ENCODE measurements at places on chromosomes 1 and 21.

DNA sequence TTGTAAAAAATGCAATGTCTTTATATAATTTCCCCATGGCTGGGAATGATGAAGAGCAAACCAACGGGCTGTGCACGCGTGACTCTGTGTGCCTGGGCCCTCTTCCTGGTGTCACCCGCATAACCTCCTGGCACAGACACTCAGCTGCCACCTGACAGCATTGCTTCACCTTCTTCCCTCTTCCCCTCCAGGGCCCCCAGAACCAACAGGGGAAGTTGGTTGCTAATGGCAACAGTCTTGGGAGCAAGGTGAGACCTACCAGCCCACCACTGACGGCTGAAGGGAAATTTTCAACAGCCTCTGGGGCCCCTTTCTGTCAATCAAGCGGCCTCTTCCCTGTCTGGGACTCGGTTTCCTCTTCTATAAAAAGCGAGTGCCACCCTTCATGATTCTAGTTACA, 33.2 kb downstream of the SSBP3 start:
- DNase-seq = no peak

DNA sequence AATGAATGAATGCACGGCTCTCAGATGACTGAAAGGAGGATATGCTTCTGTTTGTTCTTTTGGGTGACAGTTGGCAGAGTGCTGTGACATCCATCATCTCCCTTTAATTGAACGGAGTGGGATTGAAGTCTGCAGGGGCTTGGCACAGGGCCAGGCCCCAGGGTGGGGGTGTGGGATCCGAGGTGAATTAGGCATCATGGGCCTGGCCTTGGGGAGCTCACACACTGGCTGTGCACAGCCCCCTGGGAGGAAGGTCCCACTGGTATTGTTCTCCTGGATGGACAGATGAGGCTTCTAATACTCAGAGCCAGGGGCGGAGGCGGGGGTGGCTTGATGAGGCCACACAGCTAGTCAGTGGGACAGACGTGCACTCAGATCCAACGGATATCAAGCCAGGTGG, 19.3 kb downstream of the EPHB2 start:
- no peak for DNase-seq

DNA sequence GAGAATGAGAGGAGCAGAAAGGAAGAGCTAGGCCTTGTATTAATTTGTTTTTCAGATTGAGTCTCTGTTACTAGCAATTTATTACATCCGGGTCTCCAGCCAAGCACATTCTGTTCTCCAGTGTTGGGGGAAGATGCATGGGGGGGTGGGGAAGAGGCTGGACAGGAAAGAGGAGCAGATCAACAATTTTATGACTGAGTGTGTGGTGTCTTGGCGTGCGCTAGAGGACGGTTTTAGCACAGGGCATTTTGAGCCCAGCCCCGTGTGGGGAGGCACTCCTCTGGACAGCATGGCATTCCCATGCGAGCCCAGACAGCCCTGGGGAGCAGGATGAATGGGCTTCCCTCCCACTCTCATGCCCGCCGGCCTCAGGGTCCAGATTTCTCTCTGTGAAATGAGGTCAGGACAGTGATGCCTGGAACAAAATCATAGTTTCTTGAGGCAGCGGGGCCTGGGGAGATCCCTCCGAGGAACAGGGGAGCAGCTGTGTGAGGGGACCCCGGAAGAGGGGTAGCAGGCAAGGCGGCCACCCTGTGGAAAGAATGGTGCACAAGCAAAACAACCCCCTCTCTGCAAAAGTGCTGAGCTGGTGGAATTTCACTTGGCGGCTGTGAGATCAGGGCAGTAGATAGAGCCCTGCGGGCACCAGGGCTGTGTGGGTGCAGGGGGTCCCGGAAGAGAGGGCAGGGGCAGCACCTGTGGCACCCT, 16.3 kb downstream of the SOX13 start:
- DNase-seq = no peak

DNA sequence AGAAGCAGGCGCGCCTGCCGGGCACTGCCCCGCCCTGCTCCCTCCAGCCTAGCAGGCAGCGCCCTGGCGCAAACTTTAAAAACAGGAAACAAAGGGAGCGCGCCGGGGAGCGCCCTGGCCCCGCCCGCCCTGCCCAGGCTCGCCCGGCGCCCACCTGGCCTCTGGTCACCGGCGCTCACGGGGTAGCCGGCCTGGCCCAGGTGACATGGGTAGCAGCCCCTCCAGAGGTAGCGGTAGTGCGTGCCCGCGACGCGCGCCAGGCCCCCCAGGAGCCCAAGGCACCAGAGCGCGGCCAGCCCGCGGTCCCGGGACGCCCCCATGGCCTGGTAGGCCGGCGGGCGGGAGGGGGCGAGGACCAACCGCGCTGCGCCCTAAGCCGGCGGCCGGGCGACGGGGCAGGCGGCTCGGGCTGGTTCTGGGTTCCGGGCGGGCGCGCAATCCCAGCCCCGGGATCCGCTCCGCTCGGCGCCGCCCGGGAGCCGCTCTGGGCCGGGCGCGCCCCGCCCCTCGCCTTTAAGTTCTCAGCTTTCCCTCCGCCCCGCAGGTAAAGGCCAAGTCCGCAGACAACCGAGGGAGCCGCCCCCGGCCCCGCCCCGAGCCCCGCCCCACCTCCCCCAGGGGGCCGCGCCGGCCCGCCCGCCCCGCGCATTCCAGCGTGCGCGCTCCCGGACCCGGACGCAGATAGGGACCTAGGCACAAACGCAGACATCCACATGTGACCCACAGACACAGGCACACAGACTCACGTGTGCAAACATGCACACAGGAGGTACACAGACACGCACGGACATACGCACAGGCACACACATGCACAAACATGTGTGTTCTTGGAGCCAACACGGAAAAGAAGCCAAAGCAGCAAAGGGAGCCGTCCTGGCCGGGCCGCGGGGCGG, 76.7 kb downstream of the ARHGEF16 start:
- peak; percentile 72 for DNase-seq

GRCh38 chr1:91697416-91697815, 188.5 kb downstream of the TGFBR3 start:
- peak; percentile 73 for DNase-seq

- DNase-seq = no peak
Observed at GRCh38 chr1:21944733-21945073, 7.6 kb upstream of the HSPG2 start.

- DNase-seq = no peak
Observed at GRCh38 chr1:198747127-198747526, 108.3 kb downstream of the PTPRC start.

DNA sequence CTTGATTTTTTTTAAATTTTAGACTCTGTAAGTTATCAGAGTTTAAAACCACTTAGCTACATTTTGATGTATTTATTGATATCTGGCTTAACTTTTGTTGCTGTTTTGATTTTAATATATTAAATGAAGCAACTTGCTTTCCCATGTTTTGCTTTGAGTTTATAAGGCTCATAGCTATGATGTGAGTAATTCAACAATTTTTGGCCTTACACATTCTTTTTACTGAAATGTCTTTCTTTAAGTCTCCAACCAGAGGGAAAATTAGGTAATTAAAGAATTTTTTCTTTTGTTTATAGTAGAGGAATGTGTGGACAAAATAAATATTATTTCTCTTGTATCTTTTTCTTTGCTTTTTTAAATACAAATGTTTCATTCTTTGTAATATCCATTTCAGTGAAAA, 258.3 kb upstream of the ADAMTS5 start:
- DNase-seq = no peak

- no peak for DNase-seq
Observed at GRCh38 chr1:196306421-196306820, 301.8 kb downstream of the KCNT2 start.

- no peak for DNase-seq
Observed at GRCh38 chr1:55870106-55870505, 654.9 kb upstream of the USP24 start.

DNA sequence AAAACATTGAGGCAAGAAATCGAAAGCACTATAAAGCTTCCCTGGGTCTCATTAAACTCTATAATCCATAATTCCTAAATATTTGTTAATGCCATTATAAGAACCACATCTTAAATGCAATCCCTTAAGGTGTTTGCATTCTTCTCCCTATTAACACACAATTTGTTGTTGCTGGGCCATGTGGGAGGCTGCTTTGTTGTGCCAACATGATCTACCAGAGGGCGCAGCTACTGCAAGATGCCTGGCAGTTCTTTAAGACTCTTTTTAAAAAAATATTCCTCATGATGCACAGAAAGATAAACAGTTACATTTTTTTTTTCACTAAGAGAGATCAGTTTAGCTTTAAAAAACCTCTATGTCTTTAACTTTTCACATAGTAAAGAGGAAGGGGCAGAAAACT, 39.0 kb upstream of the BCAS2 start:
- no peak for DNase-seq

DNA sequence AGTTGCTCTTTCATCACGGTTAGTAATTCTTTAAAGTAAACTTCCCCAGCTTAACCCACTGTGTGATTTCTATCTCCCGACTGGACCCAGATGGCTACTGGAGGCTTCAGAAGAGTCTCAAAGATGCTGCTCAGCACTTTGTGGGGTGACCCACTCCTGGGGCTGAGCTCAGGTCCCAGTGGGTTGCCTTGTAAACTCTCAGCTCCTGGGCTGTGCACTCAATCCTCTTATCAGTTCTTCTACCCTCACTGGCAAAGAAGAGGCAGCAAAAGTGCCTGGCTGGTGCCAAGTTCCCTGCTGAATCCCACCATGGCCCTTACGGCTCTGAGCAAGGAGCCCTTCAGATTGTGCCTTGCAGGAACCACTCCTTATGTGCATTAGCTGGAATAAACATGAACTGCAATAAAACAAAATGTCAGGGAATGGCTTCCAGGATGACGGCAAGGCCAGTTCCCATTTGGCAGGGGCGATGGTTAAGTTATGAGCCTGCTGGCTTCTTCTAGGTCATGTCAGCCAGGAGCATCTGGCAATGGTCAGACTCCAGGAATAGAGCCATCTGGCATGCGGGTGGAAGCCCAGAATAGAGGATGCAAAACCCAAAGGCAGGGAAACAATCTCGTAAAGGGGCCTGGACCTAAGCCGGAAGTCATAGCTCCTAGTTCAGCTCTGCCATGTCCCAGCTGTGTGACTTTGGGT, 6.8 kb downstream of the MYOC start:
- DNase-seq = no peak

GRCh38 chr1:89085781-89086180, 20.8 kb upstream of the GBP1 start:
- DNase-seq = peak; percentile 51

DNA sequence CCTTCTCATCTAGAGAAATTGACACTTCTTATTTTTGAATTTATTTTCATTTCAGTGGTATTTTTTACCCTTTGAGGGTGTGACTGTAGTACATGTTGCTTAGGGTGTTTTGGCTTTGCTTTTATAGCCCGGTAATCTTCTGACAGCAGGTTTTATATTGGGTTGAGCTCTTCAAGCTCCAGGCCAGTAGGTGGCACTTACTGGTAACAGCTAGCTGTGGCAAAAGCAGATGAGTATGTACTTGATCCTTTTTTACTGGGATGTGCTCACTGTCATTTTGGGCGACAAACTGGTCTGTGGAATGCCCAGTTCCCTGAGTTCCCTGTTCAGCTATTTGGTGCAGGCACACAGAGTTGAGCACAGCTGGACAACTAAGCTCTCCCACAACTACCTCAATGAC, 916.2 kb upstream of the B3GALT2 start:
- DNase-seq = no peak

DNA sequence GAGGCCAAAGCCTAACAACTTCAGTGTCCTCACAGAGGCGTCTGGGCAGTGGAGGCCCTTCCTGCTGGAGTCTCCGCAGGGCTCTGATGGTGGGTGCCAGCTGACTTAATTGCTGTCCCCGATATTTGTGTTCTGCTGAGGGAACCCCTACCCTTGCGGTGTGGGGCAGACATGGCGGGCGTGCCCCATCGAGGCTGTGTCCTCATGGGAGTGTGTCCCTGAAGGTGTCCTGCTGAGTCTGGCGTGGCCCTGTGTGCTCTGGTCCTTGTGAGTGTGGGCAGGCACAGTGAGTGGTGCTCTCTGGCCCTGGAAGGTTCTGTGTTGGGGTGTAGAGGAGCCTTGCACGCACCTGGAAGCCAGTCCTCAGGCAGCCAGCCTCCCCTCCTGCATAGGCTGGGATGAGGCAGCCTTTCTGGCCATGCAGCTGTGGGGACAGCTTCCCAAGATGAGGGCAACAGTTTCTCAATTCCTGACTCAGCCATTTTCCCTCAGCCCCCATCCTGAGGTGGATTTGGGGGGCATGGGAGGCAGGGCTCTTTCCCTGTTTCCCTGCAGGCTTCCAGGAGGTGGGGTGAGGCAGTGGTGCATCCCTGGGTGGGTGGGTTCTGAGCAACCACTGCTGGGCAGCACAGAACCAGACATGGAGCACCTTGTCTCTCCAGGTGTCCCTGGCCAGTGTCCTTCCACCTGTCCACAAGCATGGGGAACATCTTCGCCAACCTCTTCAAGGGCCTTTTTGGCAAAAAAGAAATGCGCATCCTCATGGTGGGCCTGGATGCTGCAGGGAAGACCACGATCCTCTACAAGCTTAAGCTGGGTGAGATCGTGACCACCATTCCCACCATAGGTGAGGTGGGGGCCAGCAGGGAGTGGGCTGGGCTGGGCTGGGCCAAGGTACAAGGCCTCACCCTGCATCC, 6.5 kb downstream of the C1orf35 start:
- DNase-seq = no peak

- no peak for DNase-seq
Observed at GRCh38 chr1:244414543-244414942, 37.2 kb downstream of the ADSS2 start.

DNA sequence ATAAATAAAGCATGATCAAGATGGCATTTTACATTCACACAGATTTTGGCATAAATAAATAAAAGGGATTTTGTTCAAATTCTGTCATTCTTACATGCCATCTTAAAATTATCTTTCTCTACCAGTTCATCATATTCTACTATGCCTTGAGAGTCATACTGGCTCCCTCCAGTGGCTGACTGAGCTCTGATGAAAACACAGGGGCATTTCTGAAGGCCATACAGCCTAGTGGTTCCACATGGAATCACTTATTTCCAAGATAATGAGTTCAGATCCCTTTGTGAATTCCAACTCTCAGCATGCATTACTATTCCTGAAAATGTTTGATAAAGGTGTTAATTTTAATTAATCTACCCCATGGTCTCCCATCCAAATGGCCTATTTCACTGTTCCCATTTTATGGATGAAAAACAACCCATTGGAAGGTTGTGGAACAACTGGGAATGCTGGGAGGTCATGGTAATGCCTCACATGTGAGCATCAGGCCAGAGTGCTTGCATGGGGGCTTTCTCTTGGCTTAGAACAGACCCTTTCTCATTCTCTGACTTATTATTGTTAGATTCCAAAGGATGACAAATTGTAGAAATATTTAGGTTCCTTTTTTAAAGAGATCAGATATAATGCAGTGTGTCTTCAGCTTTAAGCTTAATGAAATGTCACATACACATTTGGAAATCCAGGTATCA, 622.4 kb upstream of the PKN2 start:
- no peak for DNase-seq

- DNase-seq = no peak
Observed at GRCh38 chr1:13792419-13792818, 92.4 kb downstream of the PRDM2 start.

- DNase-seq = no peak
Observed at GRCh38 chr1:41109310-41110197, 88.0 kb upstream of the SLFNL1 start.

DNA sequence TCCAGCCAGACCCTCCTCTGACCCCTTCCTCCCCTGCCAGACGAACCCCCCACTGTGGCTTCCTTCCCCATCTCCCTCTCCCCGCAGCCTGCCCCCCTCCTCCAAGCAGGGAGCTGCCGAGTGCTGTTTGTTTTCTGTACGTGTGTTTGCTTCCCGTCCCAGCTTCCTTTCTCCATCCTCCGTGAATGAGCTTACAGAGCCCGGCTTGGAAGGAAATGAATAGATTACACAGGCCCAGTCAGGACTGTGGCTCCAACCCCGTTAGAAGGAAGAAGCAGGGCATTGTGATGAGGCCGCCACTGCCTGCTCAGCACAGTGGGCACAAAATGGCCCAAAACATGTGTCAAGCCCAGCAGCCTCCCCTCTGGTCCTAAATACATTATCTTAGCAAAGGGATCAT, 123.2 kb downstream of the IGSF21 start:
- DNase-seq = no peak

All from activated T-helper 2 cell treated with anti-CD3 and anti-CD28 coated beads, Interferon-gamma antibody, Interleukin-2, Interleukin-4, amounts not matched to agents 10 μg/mL and 5 μg/mL and 100 μg/mL, durations not matched to agents 14 hours and 24 hours and 36 hours (primary cell).